ENCODE measurements at places on chromosomes 4 and X.
A peak's percentile ranks its signal among the peaks of the same experiment; 100 is the strongest.

GRCh38 chrX:57232658-57233360, 53.7 kb upstream of the FAAH2 start:
- peak; percentile 42 for DNase-seq

- DNase-seq: peak; percentile 49
Measured at GRCh38 chrX:15564981-15565579, 35.7 kb downstream of the ACE2 start.

DNA sequence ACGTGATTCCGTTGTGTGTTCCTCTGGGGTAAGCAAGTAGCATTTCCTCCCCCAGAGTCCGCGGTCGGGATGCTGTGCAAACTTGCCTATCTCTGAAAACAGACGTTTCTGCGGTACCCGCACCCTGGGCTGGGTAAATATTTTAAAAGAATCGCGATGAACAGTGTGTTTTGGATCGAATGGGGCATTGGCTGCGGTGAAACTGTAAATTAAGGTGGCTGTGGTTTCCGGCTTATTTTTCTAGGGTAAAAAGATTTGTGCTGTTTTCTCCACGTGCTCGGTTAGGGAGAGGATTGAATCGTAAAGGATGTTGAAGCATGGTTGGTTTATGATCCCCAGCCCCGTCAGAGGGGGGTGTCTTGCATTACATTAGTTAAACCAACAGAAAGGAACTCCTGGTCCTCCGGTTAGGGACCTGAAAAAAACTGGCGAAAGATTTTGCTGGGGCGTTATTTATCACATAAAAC, 1.2 kb downstream of the HHIP start:
- peak; percentile 20 for DNase-seq

DNA sequence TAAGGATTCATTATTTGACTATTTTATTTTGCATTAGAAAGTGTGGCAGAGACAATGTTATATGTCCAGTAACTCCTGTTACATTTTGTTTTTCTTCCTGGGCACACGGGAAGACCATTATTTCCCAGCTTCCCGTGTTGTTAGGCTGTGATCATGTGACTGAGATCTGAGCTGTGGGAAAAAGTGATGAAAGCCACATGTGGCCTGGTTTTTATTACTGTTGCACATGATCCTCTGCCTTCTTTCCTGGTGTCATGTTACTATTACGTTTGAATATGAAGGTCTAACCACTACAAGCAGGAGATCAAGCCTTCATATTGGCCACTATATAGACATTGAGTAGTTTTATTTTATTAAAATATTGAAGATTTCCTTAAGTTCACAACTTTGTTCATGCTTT, 28.2 kb upstream of the MID1 start:
- no peak for DNase-seq

- no peak for DNase-seq
Measured at GRCh38 chrX:24266996-24267395, 46.9 kb downstream of the SUPT20HL2 start.

GRCh38 chr4:83172371-83172770, 57.8 kb upstream of the PLAC8 start:
- no peak for DNase-seq

DNA sequence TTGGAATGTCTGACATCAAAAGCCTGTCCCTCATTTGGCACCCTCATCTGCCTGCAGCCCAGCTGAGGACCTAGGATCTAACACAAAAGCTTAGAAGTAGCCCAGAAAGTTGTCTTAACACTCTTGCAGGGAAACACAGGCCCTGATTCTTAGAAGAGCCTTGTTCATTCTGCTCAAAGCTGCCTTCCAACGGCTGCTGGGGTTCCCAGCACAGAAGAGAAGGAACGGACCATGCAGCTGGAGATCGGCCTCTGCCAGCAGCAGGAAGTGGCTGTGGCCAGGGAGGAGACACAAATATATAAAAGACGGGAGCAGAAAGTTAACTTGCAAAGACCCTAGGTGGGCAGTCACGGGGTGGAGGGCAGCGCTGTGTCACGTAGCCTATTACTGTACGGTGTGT, 20.4 kb downstream of the PRPS2 start:
- no peak for DNase-seq

GRCh38 chr4:184806229-184806550, 19.6 kb downstream of the ACSL1 start:
- DNase-seq: no peak

DNA sequence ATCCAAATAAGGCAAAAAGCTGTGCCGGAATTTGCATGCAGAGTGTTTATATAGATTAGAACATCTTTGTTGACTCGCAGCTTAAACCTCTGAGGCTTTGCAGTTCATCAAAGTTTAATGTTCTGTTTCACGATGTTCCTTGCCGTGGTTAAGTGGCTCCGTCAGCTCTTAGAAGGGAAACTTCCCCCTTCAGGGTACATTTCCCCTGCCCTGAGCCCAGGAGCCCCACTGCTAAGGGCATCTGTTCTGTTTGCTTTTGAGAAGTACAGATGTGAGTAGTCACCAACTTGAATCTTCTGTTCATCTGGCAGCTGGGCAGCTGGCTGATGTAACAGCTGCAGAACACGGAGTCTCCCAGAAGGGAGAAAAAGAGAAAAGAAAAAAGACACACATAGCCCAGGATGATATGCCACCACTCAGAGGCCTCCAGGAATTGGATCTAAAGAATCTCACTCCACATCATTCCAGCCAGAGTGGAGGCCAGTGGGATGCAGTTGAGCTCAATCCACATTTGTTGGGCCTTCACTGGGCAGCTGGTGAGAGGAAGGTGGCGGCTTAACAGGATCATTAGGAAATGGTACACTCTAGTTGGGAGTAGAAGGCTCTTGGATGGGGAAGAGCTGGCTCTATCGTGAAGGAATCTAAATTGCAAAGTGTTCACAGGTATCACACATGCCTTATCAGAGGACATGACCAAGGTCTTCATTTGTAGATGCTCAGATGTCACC, 178.7 kb upstream of the RBPJ start:
- DNase-seq: no peak
